Activated naive CD4-positive, alpha-beta T cell treated with anti-CD3 and anti-CD28 coated beads, Interleukin-2, amount 10 ng/mL, durations not matched to agents 7 days and 5 days (primary cell): ENCODE measurements at places on chromosomes 1 and 21.

- DNase-seq: no peak
Observed at GRCh38 chr1:199295107-199295506, 656.3 kb downstream of the PTPRC start.

GRCh38 chr1:210360852-210361477 is 32.3 kb downstream of the HHAT start:
- DNase-seq: no peak

- DNase-seq: no peak
Observed at GRCh38 chr1:248823517-248824001, 2.2 kb downstream of the SH3BP5L start.

DNA sequence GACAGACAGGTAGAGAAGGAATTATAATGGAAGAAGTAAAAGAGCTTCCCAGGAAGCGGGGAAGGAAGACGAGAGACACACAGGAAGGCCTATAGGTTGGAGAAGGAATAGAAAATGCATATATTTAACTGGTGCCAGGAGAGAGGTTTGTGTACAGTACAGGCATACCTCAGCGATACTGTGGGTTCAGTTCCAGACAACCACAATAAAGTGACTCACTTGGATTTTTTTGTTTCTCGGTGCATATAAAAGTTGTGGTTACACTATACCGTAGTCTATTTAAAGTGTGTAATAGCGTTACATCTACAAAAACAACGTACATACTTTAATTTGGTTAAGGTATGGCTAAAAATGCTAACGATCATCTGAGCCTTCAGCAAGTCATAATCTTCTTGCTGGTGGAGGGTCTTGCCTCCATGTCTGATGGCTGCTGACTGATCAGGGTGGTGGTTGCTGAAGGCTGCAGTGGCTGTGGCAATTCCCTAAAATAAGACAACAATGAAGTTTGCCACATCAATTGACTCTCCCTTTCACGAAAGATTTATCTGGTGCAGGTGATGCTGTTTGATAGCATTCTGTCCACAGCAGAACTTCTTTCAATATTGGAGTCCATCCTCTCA is 16.0 kb downstream of the YARS1 start:
- DNase-seq: peak; percentile 49

DNA sequence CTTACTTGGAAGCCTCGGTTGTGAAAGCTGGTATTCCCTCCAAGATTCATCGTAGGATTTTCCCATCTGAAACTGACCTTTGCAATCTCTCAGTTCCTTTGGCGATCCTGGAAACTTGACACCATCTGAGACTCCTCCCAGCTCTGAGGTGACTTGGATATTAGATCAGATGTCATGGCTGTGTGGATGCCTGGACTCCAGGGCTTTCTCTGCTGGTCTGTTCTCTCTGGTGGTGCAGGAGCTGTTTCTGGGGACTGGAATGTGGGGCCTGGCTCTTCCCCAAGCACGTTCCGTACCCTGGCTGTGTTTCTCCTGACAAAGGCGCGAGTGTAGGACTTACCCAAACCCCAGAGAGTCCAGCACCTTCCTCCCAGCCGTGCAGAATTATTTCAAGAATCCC is 252.2 kb downstream of the RPS6KC1 start:
- no peak for DNase-seq

GRCh38 chr21:43716376-43717165 is 2.4 kb upstream of the PDXK start:
- no peak for DNase-seq

GRCh38 chr1:53063744-53064515 is 1.9 kb downstream of the PODN start:
- DNase-seq: no peak

- no peak for DNase-seq
Observed at GRCh38 chr1:221576268-221576667, 165.6 kb downstream of the DUSP10 start.

DNA sequence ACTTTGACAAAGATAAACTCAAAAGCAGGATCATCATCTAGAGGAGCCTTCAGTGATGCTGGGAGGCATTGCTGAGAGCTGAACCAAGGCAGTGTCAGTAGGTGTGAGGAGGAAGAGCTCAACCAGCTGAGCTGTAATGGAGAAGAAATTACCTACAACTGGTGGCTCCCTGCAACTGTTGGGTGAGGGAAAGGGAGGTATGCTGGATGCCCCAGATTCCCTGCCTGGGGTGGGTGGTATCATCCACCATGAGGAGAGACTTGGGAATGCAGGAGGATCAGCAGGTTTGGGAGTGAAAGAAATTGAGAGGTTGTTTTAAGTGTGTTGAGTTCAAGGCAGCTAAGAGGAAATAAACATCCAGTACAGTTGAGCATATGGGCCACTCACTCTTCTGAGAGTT is 199.8 kb downstream of the DNM3 start:
- DNase-seq: no peak

DNA sequence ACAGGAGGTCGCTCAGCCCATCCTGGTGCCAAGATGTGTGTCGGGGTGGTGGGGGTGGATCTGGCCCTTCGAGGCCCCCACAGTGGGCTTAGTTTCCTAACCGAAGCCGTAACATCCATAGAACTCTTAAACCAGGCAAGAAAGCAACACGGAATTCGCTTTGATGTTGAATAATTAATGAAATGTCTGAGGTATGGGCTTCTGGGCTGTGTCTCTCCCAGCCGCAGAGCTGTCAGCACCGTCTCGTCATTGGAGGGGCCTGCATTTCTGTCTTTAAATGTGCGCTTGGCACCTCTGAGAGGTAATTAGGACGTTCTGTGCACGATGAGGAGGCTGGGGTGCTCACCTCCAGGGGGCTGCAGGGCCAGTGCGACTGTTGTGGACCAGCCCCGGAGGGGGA is 13.3 kb upstream of the PLCH2 start:
- no peak for DNase-seq

GRCh38 chr1:84896279-84896678 is 3.3 kb upstream of the LPAR3 start:
- no peak for DNase-seq

- no peak for DNase-seq
Observed at GRCh38 chr1:111856411-111857185, 100.9 kb downstream of the DDX20 start.

DNA sequence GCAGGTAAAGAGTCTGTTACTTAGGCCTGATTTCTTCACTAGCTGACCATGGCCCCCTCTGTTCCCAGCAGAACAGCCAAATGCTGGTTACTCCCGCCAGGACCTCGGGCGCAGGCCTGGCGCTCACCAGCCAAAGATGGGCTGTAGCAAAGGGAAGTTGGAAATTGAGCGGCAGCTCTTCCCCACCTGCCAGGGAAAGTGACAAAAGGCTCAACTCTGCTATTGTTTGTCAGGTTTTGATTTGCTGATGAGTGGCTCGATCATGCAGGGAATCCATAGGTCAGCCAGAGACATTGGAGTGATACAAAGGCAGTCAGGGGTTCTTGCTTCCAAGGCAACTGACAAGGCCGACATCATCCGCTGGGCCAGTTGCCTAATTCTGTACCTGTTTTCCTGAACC is 120.1 kb downstream of the ASTN1 start:
- DNase-seq: no peak

DNA sequence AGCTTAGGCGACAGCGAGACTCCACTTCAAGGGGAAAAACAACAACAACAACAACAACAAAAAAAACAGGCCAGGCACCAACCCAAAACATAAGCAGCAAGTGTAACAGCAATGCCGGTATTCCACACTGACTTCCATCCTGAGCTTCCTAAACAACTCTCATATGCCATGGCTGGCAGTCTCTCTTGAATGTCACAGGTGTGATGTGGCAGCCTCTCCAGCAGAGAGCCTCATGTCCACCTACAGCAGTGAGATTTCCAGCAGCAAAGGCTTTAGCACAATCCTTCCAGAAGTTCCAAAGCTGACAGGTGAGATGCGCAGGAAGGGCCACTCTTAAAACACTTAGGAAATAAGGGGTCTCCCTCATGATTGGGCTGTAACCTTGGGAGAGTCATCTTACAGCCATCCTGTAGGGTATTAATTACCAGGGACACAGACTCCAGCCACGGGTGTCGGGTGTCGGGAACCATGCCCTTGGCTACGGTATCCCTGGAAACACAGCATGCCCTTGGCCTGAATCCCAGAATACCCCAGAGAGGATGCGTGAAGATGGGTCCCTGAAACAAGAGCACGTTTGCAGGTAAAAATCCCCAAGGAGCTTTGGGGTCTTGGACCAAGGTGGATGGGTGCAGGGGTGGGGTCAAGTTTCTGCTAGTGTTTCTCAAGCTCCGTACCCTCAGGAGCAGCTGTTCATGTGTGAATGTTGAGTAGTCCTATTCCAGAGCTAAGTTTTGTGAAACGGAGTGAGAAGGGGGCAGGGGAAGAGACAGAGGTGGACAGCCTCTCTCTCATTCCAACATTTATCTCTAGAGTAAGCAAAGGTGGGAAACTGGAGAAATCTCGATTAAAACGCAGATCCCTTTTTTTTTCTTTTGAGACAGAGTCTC is 31.4 kb downstream of the CLSTN1 start:
- no peak for DNase-seq

GRCh38 chr1:92333668-92334067 is 34.8 kb downstream of the RPAP2 start:
- no peak for DNase-seq

DNA sequence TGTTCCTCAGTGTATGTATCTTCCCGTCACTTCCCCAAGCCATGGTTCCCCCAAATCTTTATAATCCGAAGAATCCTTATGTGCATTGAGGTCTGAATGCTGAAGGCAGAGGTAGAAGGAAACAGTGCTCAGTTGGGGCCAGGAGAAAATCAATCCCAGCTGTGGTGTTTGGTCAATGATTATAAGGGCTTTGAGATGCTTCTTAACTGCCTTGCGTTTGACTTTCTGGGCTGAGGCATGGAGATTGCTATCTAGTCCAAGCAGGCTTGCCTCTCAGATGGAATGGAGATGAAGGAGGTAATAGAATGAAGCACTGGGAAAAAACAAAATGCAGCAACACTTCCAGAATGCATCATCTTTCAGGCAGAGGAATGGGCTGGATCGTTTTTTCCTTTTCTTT is 3.6 kb upstream of the MAP1LC3C start:
- DNase-seq: no peak

DNA sequence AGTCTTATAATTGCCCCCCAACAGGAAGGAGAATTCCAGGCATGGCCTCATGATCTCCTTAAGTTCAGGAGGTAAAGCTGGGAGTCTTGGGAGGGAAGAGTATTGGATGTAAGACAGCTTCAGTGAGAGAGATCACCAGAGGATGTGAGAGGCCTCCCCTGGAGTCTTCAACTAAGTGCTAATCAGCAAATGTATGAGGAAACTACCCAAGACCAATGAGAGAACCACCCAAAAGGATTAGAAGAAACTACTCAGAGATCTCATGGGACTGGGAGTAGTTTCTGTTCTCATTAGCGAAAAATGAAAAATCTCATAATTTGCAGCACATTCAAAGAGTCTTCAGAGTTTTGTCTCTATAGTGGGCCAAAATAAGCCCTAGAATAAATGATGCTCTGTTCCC is 36.6 kb upstream of the WNT2B start:
- DNase-seq: no peak

- DNase-seq: peak; percentile 17
Observed at GRCh38 chr1:203183828-203184227, 2.7 kb downstream of the CHI3L1 start.

DNA sequence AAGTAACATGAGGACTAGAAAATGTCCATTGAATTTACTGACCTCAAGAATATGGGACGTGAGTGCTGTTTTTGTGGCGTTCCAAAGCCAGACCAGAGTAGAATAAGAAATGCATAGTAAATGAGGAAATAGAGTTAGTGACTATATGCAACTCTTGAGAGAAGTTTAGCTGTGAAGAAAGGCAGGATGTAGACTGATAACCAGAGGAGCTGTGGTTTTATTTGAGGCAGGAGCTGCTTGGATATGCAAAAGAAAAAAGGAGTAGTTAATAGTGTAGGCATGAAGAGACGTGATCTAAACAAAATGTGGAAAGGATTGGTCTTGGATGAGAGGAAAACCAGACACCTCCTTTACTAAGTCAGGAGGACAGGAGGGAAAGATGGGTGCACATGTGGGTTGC is 28.2 kb downstream of the DNAH14 start:
- no peak for DNase-seq

DNA sequence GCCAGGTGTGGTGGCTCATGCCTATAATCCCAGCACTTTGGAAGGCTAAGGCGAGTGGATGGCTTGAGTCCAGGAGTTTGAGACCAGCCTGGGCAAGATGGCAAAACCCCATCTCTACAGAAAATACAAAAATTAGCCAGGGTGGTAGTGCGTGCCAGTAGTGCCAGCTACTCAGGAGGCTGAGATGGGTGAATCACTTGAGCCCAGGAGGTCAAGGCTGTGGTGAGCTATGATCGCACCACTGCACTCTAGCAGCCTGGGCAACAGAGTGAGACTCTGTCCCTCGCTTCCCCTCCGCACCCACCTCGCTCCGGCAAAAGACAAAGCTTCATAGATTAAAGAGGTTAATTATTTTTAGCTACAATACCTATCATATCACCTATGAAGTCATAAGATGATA is 100.0 kb downstream of the HHAT start:
- DNase-seq: no peak

- DNase-seq: no peak
Observed at GRCh38 chr1:86155051-86155806, 1.3 kb downstream of the COL24A1 start.

- no peak for DNase-seq
Observed at GRCh38 chr1:106289265-106289928, 767.1 kb upstream of the PRMT6 start.

DNA sequence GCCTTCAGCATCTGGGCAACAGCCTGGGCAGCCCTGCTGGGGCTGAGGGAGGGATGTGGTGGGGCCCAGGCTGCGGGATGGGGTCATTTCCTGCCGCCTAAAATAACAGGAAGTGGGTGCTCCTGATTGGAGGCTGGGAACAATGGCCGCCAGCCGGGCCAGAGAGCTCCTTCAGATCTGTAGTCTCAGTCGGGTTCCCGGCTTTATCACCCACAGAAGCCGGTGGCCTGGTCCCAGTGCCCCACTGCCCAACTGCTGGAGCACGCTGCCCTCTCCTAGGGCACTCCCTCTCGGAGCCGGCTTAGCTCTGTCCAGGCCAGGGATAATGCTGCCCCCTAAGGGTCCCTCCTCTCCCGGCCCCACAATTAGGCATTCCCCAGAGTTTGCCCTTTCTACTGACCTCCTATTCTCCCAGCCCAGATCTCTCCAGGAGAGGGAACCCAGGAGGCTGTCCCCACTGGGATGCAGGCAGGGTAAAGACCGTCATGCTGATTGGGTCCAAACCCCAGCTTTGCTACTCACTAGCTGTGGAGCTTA is 5.1 kb downstream of the MAP7D1 start:
- peak; percentile 86 for DNase-seq
